GM03348 (cell line): ENCODE measurements at places on chromosomes 2 and 18.

DNA sequence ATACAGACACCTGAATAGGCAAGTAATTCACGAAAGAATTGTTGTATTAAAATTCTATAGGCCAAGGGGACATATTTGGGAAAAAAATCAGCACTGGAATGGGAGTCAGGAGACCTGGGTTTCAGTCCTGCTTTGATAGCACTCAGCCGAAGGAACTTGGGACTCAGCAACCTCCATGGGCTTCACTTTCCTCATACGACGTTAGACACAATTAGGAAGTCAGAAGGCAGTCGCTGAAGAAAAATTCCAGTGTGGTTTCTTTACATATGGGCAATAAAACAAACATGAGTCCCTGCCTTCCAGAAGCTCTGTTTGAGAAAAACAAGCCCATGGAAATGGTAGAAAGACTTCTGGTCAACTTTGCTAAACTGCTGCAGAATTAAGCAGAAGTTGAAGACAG lies 15.1 kb upstream of the CYRIA start:
- DNase-seq, result no peak

DNA sequence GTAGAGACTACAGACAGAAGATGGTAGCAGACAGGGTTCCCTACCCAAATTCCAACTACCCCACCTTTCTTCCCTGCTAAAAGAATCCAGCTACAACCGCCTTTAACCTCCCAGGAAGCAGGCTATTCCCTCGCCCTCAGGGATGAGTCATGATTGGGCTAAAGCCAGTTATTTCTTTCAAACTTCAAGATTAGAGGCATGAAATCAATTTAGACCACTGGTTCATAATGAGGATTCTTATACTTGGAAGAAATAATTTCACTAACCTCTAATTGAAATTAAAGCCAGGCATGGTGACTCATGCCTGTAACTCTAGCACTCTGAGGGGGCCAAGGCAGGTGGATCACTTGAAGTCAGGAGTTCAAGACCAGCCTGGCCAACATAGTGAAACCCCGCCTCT lies 20.0 kb downstream of the TRIP12 start:
- DNase-seq, result peak; percentile 77

DNA sequence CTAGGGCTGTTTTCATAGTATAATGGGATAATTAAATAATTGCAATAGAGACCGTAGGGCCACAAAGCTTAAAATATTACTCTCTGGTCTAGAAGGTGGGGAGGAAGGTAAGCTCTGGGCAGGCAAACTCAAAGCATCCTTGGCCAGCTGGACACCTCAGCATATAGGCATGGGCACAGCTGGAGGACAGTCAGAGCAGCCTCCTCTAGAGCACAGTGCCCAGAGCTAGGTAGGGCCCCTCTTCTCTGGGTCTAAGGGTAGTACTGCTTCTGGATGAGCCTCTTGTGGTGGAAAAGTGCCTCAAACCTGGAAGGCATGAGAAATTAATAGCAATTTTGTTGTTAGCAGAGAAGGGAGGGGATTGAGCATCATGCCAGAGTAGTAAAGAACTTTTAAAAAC lies 291.3 kb upstream of the FBXO11 start:
- no peak for DNase-seq

DNA sequence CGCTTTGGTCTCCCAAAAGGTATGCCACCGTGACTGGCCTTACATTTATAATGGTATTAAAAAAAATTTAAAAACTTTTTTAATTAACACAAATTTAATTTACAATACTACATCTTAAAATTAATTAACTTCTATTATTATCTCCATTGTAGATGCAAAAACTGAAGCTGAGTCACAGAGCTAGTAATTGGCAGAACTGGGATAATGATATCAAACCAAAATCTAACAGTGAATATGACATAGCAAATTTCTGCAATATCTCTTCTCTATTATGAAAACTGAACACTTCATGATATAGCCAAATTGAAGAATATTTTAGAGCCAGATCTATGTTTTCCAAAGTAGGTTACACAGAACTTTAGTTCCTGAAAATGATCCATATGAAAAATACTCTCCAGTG lies 66.4 kb upstream of the CHAC2 start:
- no peak for DNase-seq

GRCh38 chr2:190888449-190888848 lies 7.8 kb downstream of the GLS start:
- no peak for DNase-seq

- peak; percentile 66 for DNase-seq
Observed at GRCh38 chr2:69601179-69601612, 42.3 kb downstream of the AAK1 start.

GRCh38 chr2:86695053-86695691 lies 24.9 kb upstream of the RMND5A start:
- no peak for DNase-seq

DNA sequence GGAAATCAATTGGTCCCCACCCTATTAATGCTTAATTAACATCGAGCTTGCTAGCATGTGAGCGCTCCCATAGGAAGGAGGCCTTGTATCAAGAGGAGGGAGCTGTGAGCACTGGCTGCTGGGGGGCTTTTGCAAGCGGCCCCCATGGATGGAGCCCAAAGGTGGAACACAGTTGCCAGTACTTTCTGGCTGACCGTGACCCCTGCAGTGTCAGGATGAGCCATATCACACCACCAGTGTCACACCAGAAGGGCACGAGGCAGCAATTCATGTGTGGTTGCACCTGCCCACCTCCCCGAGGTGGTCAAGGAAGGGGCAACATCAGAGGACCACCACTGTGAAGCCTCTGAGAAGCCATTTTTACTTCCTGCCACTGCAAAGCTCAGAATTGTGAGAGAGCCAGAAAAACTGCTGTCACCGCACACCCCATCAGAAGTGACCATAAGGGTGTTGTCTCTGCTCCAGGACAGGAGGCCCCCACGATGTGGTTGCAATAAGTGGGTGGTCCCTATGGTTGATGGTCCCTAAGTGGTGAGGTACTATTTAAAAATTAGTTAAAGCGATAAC lies 99.8 kb upstream of the RAB6C start:
- no peak for DNase-seq

GRCh38 chr18:41922841-41923240 lies 32.2 kb upstream of the PIK3C3 start:
- DNase-seq, result no peak

GRCh38 chr2:120858361-120859106 lies 122.9 kb downstream of the GLI2 start:
- DNase-seq, result peak; percentile 45

DNA sequence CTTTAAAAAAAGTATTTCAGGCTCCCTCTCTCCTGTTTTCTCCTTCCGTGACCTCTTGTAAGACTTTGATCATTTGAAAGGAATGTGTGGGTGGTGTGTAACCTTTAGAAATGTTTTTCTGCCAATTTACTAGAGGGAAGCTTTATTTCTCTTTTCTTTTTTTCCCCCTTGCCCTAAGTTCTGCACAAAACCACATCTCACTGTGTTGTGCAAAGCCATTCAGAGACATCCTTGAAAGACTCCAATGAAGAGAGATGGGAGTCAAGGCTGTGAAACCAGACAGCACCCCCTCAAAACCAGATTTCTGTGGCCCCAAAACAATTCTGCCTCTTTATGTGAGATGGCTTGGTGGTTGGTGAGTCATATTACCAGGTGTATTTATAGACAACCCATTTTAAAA lies 184.6 kb upstream of the ERBB4 start:
- DNase-seq, result peak; percentile 13

GRCh38 chr18:25669741-25670140 lies 317.8 kb upstream of the ZNF521 start:
- peak; percentile 13 for DNase-seq

DNA sequence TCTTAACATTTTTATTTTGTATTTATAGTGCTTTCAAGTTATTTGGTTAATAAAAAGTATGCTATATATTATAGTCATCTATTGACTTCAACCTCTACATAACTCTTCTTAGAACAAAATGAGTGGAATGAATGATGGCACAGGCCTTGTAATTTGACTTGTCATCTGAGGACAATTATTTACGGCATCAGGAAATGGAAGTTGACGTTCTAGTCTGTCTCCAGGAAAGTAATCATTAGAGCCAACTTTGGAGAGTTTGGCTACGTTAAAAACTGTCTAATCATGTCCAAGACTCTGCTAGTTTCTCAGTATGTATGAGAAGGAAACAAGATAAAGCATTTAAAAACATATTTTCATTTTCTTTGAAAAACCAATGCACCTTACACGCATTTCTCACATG lies 353.6 kb downstream of the ARHGAP15 start:
- DNase-seq, result no peak

- DNase-seq, result no peak
Observed at GRCh38 chr2:37026050-37026449, 58.1 kb downstream of the HEATR5B start.

DNA sequence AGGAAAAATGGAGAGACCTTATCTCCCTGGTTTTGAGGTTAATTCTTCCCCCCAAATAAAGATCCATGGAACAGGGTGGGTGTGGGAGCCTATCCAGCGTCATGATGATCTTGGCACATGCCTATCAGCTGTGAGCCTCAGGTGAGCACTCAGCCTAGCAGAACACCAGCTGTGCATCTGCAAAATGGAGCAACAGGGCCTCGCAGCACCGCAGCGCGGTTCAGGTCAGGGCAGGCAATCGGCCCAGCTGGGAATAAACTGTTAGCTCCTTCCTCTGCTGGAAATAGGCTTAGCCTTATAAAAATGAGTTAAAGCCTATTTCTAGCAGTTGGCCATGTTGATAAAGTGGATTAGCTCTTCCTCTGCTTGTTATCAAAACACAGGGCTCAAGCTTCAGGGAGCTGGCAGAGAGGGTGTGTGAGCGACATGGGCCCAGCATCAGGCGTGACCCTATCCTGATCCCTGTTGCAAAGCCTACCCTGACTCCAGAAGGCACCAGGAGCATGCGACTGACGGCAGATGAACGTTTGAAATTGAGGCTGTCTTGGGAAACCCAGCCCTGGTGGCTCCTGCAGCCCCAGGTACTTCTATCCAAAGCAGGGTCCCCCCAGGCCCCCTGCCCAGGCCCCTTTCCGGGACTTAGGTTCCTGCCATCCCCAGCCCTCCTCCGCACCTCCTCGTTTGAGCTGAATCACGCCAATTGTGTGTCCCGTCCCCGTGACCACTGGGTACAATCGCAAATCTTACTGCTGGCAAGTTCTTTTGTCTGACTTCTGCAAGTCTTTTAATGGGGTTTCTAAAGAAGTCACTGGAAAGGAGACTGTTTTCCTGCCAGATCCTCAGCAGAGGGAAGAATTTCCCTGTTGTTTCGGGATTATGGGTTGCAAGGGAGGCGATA lies 35.4 kb downstream of the ARHGEF4 start:
- no peak for DNase-seq

GRCh38 chr2:196486146-196486545 lies 153.4 kb upstream of the CCDC150 start:
- no peak for DNase-seq

DNA sequence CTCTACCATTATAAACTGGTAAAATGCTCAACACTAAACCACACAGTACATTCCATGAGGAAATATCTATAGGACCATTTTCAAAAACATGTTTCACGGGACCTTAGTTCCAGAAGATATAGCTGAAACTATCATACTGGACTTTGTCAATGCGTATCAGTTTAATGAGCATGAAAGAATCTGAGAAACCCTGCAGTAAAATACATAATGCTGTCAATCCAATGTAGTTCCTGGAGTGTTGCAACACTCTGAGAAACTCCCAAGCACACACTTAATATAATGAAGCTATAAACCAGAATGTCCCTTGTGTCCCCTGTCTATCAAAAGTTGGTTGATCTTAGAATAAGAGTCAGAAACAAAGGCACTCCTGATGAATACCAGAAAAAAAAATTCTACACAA lies 16.2 kb downstream of the IWS1 start:
- DNase-seq, result no peak

DNA sequence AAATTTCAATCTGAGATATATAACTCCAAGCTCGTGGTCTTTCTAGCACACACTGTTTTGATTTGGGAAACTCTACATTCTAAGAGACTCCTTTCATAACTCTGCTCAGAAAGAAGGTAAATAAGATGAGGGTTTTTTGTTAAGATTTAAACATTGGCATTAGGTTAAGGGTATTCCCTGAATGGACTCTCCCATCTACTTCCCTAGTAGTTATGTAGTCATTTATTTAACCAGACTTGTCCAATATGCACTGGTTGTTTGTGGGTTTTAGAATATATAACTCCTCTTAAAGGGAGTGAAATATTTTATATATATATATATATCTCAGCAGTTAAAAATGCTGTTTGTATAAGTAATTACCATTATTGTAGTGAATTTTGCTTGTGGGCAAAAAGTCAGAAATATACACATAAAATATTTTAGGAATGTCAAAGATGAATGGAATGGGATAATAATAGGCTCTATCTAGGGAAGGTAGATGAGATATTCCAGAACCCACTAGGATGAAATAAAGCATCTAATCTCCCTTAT lies 61.5 kb upstream of the WDR75 start:
- DNase-seq, result peak; percentile 32

DNA sequence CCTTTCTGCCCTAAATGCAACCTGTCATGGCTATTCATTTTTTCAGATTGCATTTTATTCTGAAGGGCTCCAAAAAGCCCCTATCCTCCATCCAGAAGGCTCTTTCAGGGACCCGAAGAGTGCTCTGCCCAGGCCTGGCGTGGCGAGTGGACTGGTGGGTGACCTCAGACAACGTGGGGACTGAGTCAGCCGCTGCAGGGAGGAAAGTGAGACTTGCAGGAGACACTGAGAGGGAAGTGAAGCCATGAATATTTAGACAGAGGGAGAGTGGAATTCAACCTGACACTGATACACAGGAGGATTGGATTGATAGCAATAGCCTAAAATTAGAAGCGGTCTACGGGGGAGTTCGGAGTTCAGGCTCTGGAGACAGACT lies 63.6 kb upstream of the SIX2 start:
- no peak for DNase-seq

DNA sequence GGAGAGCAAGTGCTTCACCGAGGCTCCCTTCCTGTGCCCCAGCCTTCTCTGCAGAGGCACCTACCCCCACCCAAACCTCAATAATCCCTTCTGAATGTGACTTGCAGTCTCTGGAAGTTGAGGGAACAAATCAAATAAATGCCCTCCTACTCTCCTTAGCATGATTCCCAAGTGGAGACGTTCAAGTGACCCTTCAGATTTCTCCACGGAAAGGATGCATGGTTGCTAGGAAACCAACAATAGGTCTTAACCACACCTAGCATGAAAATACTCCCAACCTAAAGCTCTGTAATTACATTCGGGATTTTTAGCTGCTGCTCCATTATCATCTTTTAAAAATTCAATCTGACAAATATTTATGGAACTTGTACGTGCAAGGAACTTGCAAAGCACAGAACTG lies 50.2 kb upstream of the CABLES1 start:
- DNase-seq, result no peak

GRCh38 chr2:76567478-76567877 lies 856.8 kb upstream of the GCFC2 start:
- no peak for DNase-seq

- peak; percentile 81 for DNase-seq
Observed at GRCh38 chr2:173652767-173653431, 298.2 kb downstream of the CDCA7 start.

GRCh38 chr2:124081154-124081716 lies 56.1 kb downstream of the CNTNAP5 start:
- DNase-seq, result no peak
